Glomerular endothelial cell (primary cell): ENCODE measurements at places on chromosomes 12 and 14. TPM values are rescaled to one million over a fixed set of nuclear protein-coding genes. Genes with fewer than 3 reads are reported as not detected.

DNA sequence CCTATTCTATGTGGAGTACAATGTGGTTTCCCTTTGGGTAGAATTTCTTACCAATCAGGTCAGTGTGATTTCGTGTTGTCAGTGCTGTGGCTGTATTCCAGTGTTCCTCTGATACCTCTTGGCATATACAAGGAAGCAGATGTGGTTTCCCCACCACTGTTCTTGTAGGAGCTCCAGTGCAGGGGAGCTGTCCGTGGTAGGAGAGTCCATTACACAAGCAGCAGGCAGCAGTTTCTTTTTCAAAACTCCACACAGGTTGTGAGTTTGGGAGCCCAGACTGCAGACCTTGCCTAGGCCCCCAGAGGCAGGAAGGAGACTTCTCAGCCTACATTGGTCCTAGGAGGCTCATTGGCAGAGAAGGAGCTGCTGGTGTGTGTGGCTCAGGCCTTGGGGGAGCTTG is 452.8 kb downstream of the AACS start:
- no peak for DNase-seq

- DNase-seq, result no peak
Measured at GRCh38 chr14:95235351-95235750, 78.0 kb upstream of the DICER1 start.

DNA sequence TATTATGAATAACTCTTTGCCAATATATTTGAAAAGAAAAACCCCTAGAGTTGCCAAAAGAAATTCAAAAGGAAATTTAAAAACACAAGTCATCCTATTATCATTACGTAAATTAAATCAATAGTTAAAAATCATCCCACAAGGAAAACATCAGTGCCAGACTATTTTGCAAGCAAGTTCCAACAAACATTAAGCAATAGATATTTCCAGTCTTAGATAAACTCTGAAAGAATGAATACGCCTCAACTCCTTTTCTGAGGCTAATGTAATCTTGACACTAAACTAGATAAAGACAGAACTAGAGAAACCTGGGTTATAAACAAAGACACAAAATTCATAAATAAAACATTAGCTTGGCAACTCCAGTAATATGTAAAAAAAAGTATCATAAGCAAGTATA is 245.9 kb downstream of the FOXN3 start:
- no peak for DNase-seq

DNA sequence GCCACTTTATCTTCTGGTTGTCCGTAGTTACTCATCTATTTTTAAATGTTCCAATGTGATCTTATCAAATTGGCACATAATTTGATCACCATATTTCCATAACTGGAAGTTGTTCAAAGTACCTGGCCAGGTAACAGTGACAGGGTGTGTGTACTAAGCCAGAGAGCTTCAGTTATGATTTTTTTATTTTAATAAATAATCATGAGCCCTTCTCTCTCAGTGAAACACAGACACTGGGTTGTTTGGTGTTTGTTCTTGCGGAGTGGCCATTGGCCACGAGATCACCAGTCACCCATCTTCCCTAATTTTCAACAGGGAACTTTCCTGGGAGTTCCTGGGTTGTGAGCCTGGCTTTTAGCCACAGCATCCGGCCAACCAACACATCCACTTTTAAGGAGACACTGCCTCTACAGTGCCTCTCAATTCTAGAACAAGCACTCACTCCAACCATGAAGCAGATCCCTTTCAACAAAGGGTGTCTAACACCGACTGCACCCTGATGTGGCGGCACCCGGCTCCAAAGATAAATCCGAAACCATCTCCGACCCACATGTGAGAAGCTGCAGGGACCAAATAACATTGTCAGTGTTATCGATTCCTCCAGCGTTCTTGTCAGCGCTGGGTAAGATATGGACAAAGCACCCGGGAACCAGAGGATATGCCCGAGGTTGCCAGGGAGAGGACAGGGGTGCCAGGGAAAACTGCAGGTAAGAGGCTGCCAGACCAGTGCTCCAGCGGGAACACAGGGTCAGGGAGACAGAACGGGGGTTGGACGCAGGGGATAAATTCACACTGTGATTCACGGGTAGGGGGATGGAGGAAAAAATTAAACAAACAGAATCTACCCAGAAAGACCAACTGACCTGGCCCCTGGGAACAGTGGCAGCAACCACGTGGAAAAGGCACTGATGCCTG is 49.9 kb downstream of the FOXN3 start:
- DNase-seq, result no peak

GRCh38 chr12:79174626-79175025 is 310.1 kb downstream of the SYT1 start:
- peak; percentile 57 for DNase-seq

- no peak for DNase-seq
Measured at GRCh38 chr12:2539938-2540337, 254.8 kb upstream of the FKBP4 start.

DNA sequence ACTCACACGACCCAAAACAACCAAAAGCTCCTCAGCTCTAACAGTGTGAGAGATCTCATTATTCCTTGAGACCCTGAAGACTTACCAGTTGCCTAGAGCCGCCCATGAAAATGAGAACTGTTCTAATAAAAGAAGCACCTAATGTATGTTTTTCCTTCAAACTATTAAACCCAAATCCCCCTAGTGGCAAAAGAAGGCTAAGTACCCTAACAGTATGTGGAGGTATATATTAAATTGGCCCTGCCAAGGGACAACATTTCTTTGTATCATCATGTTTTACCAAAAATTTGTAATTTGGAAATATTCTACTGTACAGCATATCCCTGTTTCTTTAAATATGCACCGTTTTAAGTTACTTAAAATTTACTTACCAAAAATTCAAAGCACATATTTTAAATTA is 38.0 kb upstream of the PPFIA2 start:
- DNase-seq, result no peak

GRCh38 chr14:50013198-50013918 is 103.0 kb downstream of the VCPKMT start:
- no peak for DNase-seq

- DNase-seq, result no peak
Measured at GRCh38 chr12:32742133-32742532, 13.6 kb downstream of the YARS2 start.

DNA sequence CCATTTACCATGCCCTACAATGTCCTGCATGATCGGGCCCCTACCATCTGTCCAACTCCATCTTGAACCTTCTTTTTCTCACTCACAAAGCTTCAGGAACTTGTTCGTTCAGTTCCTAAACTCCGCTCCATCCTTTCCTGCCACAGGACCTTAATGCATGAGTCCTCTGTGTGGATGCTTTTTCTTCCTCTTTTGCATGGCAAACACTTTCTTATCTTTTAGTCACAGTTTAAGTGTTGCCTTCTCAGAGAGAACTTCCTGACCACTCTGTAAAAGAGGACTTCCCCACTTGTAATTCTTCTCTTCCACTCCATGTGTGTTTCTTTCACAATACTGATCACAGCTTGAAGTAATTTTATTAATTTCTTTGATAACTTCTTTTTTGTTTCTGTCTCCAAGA is 54.4 kb upstream of the ETV6 start:
- no peak for DNase-seq

- no peak for DNase-seq
Measured at GRCh38 chr12:28223025-28223554, 32.8 kb downstream of the CCDC91 start.

Gene GLS2
- 0.58 TPM in 1 of 2 replicates, not detected in the other for total RNA-seq

Gene SCFD1
- total RNA-seq, result 38.7 and 45.0 TPM in 2 replicates

Gene INHBE
- not detected in 2 replicates for total RNA-seq

Gene TAS2R9
- 0.18 TPM in 1 of 2 replicates, not detected in the other for total RNA-seq

Gene VRTN
- total RNA-seq, result not detected in 2 replicates
